Activated T-helper 1 cell treated with anti-CD3 and anti-CD28 coated beads, Interleukin-12 subunit alpha, Interleukin-12 subunit beta, Interleukin-2, Interleukin-4 antibody, amounts not matched to agents 30 ng/mL and 10 ng/mL and 1 ng/mL, durations not matched to agents 14 hours and 24 hours and 36 hours (primary cell): ENCODE measurements at places on chromosomes 2 and 18.

DNA sequence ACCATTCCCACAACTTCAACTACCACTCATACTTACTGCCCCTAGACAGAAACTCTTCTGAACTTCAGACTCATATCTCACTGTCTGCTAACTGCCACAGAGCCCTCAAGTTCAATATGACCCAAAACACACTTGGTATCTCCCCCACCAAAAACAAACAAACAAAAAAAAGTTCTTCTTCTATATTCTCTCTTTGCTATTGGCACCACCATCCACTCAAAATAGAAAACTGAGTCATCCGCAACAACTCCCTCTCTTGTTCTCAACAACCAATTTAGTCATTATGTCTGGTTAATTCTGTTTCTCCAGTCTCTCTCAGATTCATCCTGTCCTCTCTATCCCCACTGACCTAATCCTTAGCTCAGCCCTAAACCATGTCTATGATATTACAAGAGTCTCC, 7.2 kb upstream of the DCTN1 start:
- no peaks in the 10 kb centered on the region for H3K36me3 ChIP-seq
- no peak for DNase-seq
- H3K4me1 ChIP-seq: no peaks in the 10 kb centered on the region

DNA sequence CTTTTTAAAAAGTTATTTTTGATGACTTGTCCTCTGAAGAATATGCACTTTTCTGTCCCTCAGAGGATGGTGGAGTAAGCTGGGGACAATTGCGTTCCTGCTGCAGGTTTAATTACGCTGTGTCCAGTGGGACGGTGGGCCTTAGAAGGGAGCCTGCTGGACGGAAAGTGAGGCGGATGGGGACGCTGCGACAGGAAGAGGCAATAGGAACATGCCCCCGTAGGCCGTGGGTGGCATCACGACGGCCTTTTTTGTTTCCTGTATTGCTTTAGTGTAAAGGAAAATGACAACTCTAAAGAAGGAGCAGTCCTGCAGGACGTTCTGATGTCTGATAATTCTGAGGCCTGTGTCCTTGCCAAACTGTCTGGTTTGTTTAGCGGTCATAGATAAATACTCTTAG, 121.6 kb downstream of the NFATC1 start:
- H3K27me3 ChIP-seq: peaks cover 2% of the 10 kb centered on the region
- H3K36me3 ChIP-seq: peaks cover 18% of the 10 kb centered on the region
- H3K4me3 ChIP-seq: peak overlapping the region; percentile 70
- peaks cover 57% of the 10 kb centered on the region for H3K4me1 ChIP-seq
- no peak for DNase-seq

DNA sequence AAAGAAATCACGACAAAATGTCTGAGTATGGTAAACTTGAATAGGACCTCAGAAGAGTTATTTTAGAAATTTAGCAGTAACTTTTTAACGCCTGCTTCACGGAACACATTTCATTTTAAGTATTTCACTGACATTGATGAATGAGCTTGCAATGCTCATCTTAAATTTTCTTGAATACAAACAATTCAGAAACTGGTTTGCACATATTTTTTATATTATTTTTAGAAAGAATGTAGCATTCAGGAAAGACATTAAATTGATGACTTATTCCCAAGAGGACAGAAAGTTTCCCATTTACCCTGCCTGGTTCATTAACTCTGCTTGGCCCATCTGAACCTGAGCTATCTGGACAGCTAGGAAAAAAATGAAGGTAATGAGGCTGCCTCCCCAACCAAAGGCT, 89.3 kb downstream of the MBD2 start:
- H3K4me1 ChIP-seq: peaks cover 24% of the 10 kb centered on the region
- no peak for DNase-seq
- no peak overlapping the region for H3K4me3 ChIP-seq
- H3K27me3 ChIP-seq: no peaks in the 10 kb centered on the region
- H3K36me3 ChIP-seq: peaks cover 23% of the 10 kb centered on the region
- no peak overlapping the region for H3K27ac ChIP-seq

GRCh38 chr2:64423303-64423702, 30.7 kb upstream of the LGALSL start:
- no peaks in the 10 kb centered on the region for H3K36me3 ChIP-seq
- H3K4me3 ChIP-seq: no peak overlapping the region
- H3K4me1 ChIP-seq: no peaks in the 10 kb centered on the region
- no peak for DNase-seq
